Activated T-helper 1 cell treated with Interleukin-2 at 50 U/mL for 16 hours (primary cell): ENCODE measurements at places on chromosomes 5 and 9.

- DNase-seq: no peak
These were observed 295.7 kb downstream of the ARHGEF28 start for GRCh38 chr5:73921741-73922140.

DNA sequence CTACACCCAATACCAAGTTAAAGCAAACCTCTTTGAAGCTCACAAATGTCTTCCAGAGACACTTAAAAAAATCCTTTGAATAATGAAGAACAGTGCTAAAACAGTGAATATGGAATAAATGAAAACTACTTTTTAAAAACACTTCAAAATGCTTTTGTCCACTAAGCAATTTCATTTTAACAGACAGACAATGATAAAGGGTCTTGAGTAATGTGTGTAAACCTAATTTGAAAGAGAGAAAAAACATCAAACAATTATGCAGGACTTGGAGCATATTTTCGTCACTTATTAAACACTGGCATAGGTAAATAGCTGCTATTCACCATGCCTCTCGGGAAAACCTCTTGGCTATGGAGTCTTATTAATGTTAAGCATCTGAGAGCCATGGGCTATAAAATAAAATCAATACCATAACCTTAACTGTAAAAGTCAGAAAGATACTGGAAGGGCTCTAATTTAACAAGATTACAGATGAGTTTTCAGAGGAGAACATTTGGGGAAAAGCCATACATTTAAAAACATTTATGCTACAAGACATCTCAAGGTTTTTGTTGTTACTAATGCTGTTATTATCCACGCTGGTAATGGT lies 177.8 kb downstream of the NFIB start:
- no peak for DNase-seq

GRCh38 chr5:24161559-24161958 lies 483.2 kb downstream of the CDH10 start:
- DNase-seq: no peak

- DNase-seq: no peak
These were observed 1429.8 kb upstream of the CDH9 start for GRCh38 chr5:28468166-28468565.

DNA sequence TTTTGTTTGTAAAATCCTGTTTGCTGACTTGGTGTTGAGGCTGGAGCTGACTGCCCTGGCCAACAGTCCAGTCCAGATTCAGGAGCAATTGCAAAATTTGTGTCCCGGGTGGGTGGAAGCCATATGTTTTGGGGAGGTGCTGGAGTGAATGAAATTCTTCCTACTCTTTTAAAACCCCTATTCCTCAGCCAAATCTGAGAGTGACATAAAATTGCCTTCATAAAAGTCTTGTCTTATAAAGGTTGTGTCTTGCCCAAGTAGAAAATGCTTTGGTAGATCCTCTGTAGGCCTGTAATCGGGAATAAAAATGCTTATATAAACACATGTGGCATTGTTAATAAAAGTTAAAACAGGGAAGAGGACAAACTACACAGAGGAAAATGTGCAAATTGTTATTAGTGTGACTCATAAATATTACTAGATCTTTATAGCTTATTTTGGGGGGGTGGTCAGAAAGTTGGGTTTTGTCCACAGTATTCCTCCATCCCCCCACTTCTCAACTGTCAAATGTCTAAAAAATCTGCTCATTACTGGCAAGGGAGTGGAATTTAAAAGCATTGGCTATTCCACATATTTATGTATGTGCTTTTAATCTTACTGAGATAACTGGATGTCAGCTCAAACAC lies 45.6 kb downstream of the NNT start:
- DNase-seq: no peak

DNA sequence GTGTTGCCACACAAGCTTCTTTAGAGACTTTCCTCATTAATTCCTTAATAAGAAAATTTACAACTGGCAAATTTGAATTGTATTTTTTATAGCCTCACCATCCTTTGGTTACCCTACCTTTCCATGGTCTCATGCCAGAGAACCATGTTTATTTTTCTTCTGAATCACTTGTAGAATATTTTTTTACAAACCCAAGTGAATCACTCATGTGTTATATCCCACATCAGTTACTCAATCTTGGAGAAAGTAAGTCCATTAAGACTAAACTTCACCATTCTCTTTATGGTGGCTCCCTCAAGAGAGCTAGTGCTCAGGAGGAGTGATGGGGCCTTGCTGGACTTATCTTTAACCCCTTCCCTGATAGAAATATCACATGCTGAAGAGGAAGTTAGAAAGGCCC lies 128.9 kb downstream of the SUSD1 start:
- no peak for DNase-seq

DNA sequence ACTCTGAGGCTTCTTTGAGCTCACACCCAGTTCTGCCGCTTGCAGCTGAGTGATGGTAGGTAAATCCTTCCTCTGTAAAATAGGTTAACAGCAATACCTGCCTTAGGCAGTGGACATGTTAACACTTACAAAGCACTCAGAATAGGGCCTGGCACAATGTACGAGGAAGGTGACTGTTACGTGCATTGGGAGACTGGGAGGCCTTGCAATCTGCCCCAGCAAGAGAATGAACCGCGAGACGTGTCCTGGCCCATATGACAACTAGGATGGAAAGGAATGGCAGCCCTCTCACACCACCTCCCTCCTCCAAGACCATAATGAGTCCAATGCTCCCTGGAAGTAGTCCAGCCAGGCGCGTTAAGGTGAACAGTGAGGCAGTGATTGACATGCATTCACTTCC lies 23.1 kb upstream of the AKNA start:
- DNase-seq: no peak

GRCh38 chr9:97468658-97469448 lies 32.6 kb upstream of the TMOD1 start:
- DNase-seq: no peak

GRCh38 chr5:157961176-157961575 lies 102.2 kb upstream of the CLINT1 start:
- no peak for DNase-seq

DNA sequence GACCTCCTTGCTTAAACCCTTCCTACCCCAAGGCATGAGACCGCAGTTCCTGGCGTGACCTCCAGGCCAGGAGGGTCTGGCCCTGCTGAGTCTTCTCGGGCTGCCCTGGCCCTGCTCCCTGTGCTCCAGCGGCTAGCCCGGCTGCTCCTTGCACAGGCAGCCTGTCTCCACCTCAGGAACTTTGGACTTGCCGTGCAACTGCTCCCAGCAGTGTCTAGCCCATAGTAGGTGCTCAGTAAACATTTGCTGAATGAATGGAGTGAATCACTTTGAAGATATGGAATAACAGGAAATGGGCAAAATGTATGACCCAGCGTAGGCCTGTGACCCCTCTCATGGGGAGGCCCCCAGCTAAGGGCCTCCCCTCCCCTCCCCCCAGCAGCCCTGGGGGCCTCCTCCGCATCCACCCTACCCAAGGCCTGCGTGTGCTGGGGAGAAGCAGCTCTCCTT lies 127.1 kb downstream of the ZNF354C start:
- DNase-seq: no peak

DNA sequence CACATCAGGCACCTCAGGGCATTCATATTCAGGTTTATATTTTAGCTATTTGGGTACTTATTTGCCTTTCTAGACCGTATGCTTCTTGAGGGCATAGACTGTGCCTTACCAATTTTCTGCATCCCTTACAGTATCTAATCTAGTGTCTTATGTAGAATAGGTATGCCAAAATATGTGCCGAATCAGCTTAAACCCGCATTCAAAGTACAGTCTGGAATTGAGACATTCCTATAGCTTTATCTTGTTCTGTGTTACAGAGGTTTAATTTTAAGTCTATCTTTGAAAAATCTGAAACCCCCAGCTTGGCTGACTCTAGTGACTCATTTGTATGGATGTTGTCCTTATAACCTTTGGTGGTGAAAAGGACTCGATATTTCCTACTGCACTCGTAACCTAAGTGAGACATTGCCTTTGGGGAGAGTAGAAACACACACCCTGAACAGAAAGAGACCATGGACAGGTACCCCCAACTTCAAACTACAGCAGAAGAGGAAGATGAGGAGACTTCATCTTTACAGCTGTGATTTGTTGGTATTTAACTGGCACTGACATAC lies 27.0 kb upstream of the TMOD1 start:
- no peak for DNase-seq
